ENCODE measurements at places on chromosomes 12 and 14.
A peak's percentile ranks its signal among the peaks of the same experiment; 100 is the strongest.

DNA sequence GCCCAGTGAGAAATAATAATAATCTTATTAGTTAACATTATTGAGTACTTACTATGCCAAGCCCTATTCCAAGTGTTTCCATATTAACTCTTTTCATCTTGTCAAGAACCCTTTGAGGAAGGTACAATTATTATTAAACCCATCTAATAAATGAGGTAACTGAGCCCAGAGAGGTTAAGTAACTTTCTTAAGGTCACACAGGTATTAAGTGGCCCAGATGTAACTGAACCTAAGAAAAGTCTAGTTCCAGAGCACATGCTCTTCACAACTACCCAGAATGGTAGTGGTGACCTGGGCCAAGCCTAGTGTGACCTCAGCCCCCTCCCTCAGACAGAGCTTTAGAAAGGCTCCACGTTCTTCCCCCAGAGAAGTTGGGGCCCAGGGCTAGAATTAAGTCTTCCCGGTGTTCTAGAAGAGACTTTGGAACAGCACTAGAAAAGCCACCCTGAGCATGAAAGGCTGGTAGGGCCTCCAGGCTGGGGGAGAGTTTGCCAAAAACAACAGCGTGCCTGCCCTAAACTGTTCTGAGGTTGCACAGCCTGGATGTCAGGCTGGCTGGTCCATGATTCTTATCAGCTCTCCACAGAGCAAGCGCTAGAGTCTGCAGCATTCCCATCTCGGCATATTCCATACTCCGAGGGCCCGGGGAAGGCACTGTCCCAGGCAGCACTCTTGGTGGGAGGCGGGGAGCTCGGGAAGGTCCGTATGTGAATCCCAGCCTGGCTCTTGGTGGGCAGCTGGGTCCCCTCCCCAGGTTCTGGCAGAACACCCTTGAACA is 41.3 kb upstream of the CTDSP2 start:
- DNase-seq = no peak

- no peak for DNase-seq
These were observed 25.3 kb downstream of the TTC8 start for GRCh38 chr14:88849716-88850115.

GRCh38 chr12:94649349-94650142 is 811 bp downstream of the TMCC3 start:
- no peak for DNase-seq

DNA sequence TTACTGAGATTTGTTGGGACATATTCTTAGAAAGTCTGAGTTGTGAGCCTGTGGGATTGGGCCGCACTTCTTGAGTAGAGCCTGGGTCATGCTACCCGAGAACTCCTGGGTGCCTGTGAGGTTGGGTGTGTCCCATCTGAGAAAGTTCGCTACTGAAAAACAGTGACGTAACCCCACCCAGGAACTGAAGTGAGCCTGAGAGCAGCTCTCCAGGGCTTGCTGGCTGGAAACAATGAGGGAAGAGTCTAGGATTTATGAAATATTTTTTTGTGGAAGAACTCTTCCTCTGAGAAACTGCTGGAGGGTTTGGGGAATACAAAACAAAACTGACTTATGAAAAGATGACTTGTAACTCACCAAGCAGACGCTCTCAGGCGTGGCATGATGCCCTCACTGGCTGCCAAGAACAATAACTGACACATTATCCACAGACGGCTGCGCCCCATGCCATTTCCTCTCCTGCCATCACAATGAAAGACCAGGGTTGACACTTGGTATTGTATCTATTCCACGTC is 69.2 kb downstream of the RASSF3 start:
- DNase-seq = peak; percentile 30

DNA sequence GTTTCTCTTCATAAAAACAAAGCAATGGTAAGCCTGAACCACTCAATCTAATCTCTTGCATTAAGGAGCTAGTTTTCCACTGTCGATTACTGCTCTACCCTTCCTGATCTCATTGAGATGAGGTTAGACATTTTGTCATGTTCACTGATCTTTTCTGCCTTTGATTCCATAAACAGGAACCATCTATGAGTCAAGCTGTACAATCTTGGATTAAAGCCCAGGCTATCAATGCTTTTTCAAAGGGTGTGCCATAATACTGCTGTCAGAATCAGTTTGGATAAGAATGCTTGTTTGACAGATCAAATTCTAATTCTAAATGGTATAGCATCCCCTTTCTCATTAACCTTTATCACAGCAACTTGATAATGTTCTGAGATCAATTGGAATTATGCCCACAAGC is 16.1 kb downstream of the GRIP1 start:
- no peak for DNase-seq
